ENCODE measurements at places on chromosomes 2 and 18.
A peak's percentile ranks its signal among the peaks of the same experiment; 100 is the strongest.

DNA sequence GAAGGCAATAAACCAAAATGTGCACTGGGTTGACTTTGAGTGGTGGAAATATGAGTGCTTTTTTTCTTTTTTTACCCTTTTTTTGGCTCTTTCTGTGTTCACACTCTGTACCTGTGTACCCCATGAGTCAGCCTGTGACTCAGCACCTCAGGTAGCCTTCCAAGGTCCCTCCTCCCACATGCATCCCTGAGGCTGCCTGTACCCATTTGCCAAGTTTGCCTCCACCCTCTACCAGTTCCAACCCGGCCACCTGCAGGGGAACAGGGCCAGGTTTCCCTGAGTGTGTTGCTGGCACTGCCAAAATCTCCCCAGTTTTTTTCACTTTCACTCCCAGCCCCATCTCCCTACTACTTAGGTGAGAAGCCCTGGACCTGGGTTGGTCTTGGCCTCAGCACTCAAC lies 14.0 kb downstream of the CXCR1 start:
- no peak for DNase-seq
- no peak overlapping the region for H3K4me3 ChIP-seq
- no peaks in the 10 kb centered on the region for H3K4me1 ChIP-seq
- no peaks in the 10 kb centered on the region for H3K36me3 ChIP-seq
- H3K27me3 ChIP-seq = no peaks in the 10 kb centered on the region

DNA sequence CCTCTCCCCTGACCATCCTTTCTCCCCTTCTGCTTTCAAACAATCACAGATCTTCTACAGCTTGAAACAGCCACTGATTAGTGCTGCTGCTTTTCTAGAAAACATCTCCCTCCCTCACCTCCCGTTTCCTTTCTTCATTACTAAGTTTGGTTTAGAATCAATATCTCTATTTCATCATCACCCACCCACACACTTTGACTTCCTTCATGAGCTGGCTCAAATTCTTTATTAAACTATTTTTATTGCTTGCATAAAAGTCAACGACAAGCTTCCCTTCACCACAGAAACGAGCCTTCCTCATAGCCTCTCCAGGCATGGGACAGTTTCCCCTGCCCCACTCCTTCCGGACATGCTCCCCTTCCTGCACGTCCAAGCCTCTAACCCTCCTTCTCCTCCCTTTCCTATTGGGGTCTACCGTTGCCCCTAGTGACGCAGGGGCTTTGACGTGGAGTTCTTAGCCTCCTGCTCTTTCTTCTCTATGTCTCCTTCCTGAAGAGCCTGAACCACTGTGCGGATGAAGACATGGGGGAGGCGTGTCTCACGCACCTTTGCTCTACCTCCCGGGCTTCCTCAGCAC lies 172.0 kb downstream of the AFF3 start:
- H3K27me3 ChIP-seq = no peaks in the 10 kb centered on the region
- no peaks in the 10 kb centered on the region for H3K4me1 ChIP-seq
- no peak for DNase-seq
- H3K27ac ChIP-seq = no peak overlapping the region

DNA sequence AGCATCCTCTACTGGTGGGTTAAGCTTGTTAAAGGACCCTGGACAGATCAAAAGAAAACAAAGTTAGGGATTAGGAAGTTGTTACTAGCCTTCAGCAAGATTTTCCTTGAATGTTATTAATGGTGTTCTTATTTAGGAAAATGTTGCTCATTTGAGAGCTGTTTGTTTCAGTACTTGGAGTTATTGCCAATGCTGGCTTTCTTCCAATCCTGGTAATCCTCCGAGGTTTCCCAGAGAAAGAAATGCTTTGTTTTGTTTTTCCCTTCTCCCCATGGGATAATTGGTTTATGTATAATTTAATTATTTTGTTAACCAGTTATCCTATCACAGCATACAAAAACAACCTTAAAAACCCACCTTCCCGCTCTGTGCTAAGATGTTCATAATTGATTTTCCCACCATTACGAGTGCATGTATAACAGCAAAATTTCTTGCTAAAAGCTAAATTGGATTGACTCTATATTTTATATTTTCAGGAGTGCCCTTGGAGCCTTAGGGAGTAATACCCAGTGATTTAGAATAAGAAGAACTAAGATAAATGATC lies 79.8 kb downstream of the MGAT5 start:
- peaks cover 2% of the 10 kb centered on the region for H3K36me3 ChIP-seq
- no peak overlapping the region for H3K27ac ChIP-seq
- DNase-seq = no peak
- H3K27me3 ChIP-seq = no peaks in the 10 kb centered on the region
- no peak overlapping the region for H3K4me3 ChIP-seq

- no peaks in the 10 kb centered on the region for H3K27me3 ChIP-seq
- H3K27ac ChIP-seq = no peak overlapping the region
- no peaks in the 10 kb centered on the region for H3K4me1 ChIP-seq
These were observed 72.3 kb downstream of the MCFD2 start for GRCh38 chr2:46843316-46843715.

DNA sequence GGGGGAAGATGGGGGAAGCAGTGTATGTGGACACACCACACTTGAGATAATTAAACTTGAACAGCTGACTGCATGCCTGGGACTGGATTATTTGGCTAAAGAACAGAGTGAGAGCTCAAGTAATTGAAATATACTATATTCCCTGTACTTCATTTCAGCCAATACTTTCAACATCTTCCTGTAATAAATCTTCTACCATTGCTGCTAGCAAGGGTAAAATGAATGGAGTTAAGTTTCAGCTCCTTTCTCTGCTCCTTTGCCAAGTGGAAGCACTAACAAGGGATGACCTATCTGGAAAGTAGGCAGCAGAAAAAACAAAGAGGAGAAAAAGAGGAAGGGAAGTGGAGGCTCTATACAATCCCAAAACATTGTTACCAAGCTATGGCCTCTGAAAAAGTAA lies 50.9 kb downstream of the MMADHC start:
- H3K4me1 ChIP-seq = no peaks in the 10 kb centered on the region
- DNase-seq = no peak
- H3K36me3 ChIP-seq = no peaks in the 10 kb centered on the region
- H3K27me3 ChIP-seq = peaks cover 2% of the 10 kb centered on the region

- DNase-seq = no peak
- no peak overlapping the region for H3K4me3 ChIP-seq
These were observed 168.5 kb downstream of the EN1 start for GRCh38 chr2:118678985-118679384.

DNA sequence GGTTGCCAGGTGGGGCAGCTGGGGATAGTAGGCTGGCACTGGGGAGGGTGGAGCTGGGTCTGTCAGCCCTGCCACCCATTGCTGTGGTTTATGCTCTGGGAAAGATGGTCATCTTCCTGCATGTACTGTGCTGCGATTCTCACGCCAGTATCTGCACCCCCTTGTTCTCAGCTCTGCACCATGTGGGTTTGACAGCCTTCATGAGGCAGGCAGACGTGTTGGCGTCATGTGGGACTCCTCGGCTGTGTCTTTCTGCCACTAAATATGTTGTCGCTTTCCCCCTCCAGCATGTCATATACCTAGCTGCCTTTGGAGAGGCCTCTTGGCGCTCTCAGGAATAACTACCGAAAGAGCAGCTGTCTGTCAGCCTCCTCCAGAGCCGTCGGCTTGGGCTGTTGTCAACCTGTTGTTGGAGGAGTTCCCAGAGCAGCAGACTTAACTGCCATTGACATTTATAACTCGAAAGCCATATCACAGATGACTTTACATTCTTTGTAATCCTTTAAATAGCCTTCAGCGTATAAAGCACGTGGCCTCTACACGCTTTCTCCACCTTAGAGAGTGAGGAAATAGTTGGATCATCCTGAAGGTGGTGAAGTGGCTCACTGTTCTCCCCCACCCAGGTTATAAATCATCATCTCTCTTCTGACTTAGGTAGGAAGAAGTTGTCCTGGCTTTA lies 80.4 kb upstream of the MGAT5 start:
- no peaks in the 10 kb centered on the region for H3K36me3 ChIP-seq
- peaks cover 22% of the 10 kb centered on the region for H3K4me1 ChIP-seq
- no peak for DNase-seq
- no peaks in the 10 kb centered on the region for H3K27me3 ChIP-seq

DNA sequence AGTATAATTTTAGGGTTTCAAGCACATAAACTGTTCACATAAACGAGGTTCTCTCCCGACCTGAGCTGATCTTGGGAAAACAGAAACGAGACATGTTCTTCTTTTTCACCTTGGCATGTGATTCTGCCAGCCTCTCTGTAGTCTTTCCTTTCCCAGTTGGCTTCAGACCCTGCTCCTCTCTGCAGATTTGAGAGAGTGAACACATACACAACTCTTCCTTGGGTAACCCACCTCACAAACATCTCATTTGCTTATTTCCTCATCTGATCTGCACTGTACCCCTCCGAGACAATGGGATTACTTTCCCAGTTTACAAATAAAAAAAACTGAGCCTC lies 46.1 kb downstream of the REEP1 start:
- DNase-seq = no peak
- no peaks in the 10 kb centered on the region for H3K36me3 ChIP-seq
- no peak overlapping the region for H3K27ac ChIP-seq
- H3K4me3 ChIP-seq = no peak overlapping the region
- no peaks in the 10 kb centered on the region for H3K4me1 ChIP-seq

DNA sequence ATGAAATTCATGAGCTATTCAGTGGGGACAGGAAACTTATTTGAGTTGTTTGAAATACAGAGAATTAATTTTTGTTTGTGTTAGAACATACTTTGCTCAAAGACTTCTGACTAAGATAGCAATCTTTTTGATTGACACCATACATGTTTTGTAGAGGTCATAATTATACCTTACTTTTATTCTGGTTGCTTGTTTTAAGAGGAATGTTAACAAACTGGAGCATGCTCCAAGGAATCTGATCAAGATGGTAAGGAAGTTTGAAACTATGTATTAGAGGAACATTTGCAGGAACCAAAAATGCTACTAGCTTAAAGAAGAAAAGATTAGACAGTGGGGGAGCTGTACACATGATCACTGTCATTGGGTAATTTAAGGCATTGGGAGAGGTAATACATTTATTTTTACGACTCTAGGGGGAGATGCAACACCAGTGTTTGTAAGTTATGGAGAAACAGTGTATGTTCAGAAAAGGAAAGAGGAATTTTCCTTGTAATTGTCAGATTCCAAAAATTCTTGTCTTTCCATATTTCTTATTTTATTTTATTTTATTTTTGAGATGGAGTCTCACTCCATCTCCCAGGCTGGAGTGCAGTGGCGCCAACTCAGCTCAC lies 8.0 kb downstream of the AGFG1 start:
- H3K4me3 ChIP-seq = no peak overlapping the region
- no peaks in the 10 kb centered on the region for H3K36me3 ChIP-seq
- no peak overlapping the region for H3K27ac ChIP-seq
- no peak for DNase-seq

DNA sequence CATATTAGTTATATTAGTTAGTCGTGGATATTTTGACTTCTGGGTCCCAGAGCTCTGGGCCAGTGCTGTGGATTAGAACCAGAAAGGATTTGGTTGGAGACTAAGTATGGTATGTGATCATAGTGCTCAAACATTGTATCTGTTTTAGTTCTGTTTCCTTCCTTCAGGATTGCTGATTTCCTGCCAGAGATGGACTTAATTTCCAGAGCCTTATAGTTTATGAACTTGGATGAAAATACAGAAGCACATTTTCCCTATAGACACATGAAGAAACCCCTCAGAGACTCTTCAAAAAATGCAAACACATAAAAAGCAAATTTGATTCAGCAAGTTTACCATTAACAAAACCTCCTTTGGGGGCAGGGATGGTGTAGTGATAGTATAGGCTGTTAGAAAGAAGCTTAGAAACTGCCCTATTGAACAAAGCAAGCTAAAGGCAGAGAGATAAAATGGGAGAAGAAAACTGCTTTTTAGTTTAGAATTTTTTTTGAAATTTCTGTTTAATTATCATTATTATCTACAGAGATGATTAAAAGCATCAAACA lies 88.7 kb upstream of the EFEMP1 start:
- H3K27me3 ChIP-seq = no peaks in the 10 kb centered on the region
- no peaks in the 10 kb centered on the region for H3K4me1 ChIP-seq
- H3K27ac ChIP-seq = no peak overlapping the region

GRCh38 chr2:191556463-191556862 lies 121.5 kb upstream of the NABP1 start:
- no peaks in the 10 kb centered on the region for H3K4me1 ChIP-seq
- DNase-seq = no peak
- no peak overlapping the region for H3K27ac ChIP-seq

DNA sequence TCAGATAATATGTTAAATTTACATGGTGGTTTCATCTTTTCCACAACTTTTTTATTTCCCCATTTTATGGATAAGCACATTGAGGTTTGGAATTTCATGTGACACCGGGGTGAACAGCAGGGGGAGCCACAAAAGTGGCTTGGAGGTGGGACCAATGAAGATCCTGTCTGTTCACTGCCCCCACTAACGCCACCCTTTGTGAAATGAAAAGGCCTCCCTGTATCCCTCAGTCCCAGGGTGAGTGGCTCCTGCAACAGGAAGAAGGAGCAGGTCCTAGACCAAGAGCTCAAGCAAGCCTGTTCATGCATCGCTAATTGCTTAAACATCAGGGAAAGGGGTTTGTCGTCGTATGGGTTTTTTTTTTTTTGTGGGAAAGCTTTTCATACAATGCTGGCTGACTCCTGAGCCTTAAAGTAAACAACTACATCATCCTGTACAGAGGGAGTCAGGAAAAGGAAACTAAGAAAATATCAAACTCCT lies 267.8 kb upstream of the EPAS1 start:
- no peak overlapping the region for H3K4me3 ChIP-seq
- no peak overlapping the region for H3K27ac ChIP-seq
- no peak for DNase-seq

DNA sequence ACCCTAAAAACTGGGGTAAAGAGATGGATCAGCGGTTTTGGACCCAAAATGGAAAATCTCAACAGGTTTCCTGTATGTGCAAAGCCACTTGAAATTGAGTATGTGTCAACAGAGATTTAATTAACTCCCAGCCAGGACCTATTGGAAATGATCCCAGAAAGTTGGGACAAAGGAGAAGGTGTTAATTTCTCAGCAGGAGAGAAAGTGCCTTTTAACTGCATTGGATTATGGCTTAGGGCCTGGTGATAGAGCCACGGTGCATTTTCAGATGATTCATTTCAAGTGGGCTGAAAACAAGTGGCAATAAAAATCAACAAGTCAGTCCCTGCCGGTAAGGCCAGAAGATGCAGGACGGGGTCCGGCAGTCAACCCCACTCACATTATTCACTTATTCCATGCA lies 80.2 kb upstream of the BCL11A start:
- H3K27ac ChIP-seq = no peak overlapping the region
- no peak for DNase-seq
- no peaks in the 10 kb centered on the region for H3K4me1 ChIP-seq
- no peaks in the 10 kb centered on the region for H3K36me3 ChIP-seq
- H3K27me3 ChIP-seq = no peaks in the 10 kb centered on the region

DNA sequence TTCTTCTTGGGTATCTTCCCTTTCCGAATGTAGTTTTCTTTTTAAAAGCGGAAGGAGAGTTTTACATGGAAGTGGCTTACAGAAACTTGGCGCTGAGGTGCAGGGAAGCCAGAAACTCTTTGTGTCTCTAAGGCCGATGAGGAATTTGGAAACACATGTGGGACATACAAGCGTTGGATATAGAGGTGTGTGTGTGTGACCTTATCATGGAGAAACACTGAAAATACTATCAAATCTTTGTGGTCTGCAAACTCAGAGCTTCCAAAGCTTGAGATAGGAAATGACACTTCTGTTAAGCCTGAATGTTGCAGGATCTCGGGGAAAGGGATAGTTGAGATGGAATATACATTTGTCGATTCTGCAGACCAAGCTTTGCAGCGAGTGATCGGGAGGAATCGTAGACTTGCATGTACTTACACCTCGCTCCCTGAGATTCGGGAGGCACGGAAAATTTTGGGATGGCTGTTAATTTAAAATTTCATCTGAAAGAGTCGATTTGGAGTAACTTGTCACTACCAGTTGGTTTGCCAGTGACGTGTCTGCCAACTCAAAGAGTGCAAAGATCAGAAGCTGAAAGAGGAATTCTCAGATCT lies 1.0 kb downstream of the NAB1 start:
- peak overlapping the region; percentile 90 for H3K27ac ChIP-seq
- no peaks in the 10 kb centered on the region for H3K27me3 ChIP-seq
- H3K4me1 ChIP-seq = peaks cover 14% of the 10 kb centered on the region
- peak overlapping the region; percentile 99 for H3K4me3 ChIP-seq
- no peak for DNase-seq

All from natural killer cell (primary cell).